NT2/D1 (cell line): ENCODE measurements at places on chromosomes 1 and 21.

DNA sequence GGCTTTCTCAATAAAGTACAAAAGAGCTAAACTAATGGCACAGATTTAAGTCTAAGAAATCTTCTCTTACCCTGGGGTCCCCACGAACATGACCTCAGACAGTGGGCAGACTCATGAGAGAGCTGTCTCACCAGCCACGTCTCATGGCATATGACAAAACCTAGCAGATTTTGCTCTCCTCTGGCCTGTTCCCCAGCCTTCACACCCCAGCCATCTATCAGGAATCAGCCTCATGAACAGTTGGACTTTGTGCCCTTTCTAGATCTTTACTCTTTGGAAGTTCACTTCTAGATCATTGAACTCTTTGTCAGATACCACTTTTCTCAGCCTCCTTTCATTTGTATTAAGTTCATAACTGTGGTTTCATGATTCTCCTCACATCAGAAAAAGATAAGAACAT, 14.2 kb upstream of the HSD3B1 start:
- no peak for DNase-seq

DNA sequence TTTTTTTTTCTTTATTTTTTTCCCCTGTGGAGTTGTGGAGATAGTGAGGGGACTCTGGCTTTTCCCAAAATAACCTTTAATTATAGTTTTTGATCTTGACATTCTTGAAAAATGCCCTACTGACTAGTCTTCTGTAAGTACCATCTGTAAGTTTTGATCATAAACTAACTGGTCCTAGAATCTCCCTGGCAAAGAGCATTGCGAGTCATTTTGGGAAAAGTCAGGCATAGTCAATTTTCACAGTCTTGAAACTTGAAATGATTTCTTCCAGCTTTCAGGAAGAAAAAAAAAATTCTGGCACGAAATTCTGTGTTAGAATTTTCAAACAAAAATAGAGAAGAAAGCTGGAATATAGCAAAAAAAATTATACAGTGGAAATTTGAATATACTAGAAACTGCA, 181.2 kb upstream of the SNX7 start:
- no peak for DNase-seq

DNA sequence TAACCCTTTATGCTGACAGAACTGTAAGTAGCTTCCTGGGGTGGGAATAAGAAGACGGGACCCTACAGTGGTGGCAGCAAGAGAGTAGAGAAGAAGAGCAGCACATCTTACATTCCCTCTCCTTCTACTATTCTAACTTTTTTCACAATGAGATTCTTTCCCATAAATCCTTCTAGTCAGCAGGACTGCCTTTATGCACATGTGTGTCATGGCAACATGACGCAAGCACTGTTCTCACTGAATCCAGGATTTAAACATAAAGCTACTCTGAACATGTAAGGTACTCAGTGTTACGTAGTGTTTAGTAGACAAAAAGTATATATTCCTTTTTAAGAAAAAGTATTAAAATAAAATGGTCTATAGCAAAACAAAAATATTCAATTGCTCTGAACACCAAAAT, 309.7 kb upstream of the LYPLAL1 start:
- DNase-seq: no peak

DNA sequence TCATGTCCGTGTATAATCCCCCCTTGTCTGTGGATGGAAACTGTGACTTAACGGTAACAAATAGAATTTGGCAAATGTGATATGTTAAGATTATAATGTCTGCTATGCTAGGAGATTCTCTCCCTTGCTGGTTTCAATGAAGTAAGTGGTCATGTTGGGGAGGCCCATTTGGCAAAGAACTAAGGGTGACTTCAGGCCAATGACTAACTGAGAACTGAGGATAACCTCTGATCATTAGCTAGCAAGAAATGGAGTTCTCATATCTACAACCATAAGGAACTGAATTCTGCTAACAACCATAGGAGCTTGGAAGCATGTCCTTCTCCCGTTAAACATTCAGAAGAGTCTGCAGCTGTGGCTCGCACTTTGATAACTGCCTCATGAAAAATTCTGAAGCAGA, 2.3 kb downstream of the IFI44L start:
- no peak for DNase-seq

DNA sequence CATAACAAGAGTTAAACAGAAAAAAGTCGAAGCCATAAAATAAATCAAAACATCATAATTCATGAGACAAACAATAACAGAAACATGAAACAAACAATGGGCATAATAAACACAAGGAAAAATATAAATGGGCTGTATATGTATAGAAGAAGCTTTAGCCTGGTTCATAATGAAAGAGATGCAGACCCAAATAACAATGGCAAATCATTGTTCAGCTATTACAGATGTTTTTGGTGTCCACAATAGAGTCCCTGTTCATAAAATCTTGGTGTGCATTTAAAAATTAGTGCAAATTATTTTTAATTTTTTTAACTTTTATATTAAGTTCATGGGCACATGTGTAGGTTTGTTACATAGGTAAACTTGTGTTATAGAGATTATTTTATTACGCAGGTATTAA, 1185.9 kb upstream of the B3GALT2 start:
- DNase-seq: no peak

GRCh38 chr1:69569576-69570328, 2.0 kb downstream of the LRRC7 start:
- no peak for DNase-seq

DNA sequence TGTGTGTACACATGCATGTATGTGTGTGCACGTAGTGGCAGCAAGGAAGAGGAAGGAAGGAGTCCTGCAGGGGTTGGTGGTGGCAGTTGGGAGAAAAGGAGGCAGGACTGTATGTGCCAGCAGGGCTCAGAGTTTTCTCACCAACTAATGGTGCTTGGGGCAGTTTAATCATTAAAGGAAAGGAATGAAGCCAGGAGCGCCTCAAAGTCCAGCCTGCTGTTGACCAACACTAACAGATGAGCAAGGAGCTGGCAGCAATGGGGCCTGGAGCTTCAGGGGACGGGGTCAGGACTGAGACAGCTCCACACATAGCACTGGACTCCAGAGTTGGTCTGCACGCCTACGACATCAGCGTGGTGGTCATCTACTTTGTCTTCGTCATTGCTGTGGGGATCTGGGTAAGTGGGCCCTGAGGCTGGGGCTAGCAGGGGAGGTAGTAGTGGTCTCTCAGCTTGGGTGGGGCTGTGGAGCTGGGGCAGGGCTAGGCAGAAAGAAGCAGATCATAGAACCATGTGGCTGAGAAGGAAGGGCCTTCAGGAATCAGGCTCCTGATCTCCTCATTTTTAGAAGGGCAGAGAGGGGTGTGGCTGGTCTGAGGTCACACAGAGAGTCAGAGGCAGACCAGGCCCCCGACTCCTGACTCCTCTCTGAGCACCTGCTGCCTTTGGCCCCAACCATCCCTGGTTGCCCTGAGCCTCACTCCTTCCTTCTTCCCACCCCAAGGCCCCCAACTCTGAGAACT, at the start of gene SLC5A9:
TSS of gene SLC5A9 (plus strand) at position 216 of the 742 bp plus-strand sequence. CDS start at position 237, 21 bp downstream.
- DNase-seq: no peak

- no peak for DNase-seq
These were observed 61.4 kb upstream of the CXADR start for GRCh38 chr21:17451364-17451891.
